ENCODE measurements at places on chromosomes 2 and 18.

DNA sequence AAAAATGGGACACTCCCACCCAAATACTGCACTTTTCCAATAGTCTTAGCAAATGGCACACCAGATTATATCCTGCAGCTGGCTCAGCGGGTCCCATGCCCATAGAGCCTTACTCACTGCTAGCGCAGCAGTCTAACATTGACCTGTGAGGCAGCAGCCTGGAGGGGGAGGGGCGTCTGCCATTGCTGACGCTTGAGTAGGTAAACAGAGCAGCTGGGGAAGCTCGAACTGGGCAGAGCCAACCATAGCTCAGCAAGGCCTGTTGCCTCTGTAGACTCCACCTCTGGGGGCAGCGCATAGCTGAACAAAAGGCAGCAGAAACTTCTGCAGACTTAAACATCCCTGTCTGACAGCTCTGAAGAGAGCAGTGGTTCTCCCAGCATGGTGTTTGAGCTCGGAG lies 110.4 kb downstream of the CTIF start:
- DNase-seq = no peak

GRCh38 chr2:235690809-235691450 lies 197.1 kb downstream of the AGAP1 start:
- no peak for DNase-seq

- DNase-seq = no peak
Measured at GRCh38 chr18:44119607-44120006, 561.1 kb upstream of the SETBP1 start.

- DNase-seq = no peak
Measured at GRCh38 chr2:16161768-16162490, 221.6 kb downstream of the MYCN start.

- DNase-seq = no peak
Measured at GRCh38 chr2:222982909-222983265, 69.1 kb upstream of the KCNE4 start.

- DNase-seq = no peak
Measured at GRCh38 chr18:52451851-52452250, 111.9 kb downstream of the DCC start.

GRCh38 chr2:20541651-20542050 lies 94.8 kb downstream of the RHOB start:
- no peak for DNase-seq

- DNase-seq = no peak
Measured at GRCh38 chr2:186205254-186205911, 280.7 kb upstream of the ZC3H15 start.

DNA sequence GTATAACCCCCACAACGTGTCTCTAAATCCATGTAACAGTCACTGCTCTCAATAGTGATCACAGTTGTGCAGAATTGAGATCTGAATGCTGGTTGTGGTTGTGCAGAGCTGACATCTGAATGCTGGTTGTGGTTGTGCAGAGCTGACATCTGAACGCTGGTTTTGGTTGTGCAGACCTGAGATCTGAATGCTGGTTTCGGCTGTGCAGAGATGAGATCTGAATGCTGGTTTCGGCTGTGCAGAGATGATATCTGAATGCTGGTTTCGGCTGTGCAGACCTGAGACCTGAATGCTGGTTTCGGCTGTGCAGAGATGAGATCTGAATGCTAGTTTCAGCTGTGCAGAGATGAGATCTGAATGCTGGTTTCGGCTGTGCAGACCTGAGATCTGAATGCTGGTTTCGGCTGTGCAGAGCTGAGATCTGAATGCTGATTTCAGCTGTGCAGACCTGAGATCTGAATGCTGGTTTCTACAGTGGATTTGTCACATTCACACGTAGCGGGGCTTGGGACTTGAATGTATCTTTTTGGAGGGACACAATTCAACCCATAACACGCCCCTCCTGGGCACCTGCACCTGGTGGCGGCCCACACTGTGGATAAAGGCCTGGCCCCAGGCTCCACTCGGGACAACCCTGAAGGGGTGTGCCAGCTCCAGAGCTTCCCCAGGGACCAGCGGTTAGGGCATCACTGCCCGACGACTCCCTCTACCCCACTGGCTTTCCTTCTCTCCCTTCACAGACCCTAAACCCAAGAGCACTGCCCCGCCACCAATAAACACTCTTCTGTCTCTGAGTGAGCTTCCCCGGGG lies 51.1 kb upstream of the SLC66A3 start:
- DNase-seq = no peak

GRCh38 chr18:56019908-56020307 lies 431.9 kb upstream of the TCF4 start:
- no peak for DNase-seq

DNA sequence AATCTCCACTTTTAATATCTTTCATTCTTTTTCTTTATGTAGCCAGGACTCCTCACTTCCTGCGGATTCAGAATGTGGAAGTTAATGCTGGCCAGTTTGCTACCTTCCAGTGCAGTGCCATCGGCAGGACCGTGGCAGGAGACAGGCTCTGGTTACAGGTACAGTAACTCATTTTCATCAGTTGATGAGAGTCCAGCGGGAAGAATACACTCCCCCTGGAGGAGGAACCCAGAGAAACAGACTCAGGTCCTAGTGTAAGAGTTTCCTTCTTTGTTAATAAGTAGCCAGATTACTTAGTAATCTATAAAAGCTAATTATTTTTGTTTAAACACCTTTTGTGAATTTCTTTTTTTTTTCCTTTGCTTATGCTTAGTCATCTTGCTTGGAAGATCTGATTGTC lies 359.4 kb downstream of the PTPRM start:
- DNase-seq = no peak

DNA sequence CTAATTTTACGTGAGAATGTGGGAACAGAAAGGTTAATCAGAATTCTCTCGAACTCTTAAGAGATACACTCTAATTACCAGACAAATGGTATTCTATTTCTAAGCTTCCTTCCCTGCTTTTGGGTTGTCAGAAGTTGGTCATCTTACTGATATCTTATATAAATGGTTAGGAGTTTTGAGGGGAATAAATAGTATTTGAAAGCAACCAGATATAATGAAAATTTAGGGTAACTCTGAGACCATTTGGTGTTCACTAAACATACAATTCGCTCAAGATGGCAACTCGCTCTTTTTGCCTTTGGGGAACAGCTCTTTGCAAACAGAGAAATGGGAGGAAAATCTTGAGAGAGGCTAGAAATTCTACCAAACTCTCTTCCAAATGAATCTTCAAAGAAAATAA lies 250.9 kb downstream of the TCF4 start:
- no peak for DNase-seq

GRCh38 chr18:73511771-73512503 lies 635.7 kb downstream of the FBXO15 start:
- peak; percentile 15 for DNase-seq

DNA sequence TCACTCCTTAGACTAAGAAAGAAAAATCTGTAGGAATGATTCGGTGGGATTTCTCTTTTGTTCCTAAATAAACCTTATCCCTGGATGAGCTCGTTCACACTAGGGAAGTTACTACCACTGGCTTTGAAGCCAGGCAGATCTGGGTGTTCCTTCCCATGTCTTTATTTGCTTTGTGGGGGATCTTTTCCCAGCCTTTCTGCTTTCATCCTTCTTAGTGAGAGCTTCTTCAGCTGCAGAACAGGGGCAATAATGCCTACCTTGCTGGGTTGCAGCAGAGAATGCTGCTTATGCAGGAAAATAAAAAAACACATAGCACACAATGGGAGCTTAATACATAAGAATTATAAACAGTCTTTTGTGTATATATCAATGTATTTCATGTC lies 292.1 kb downstream of the SOX11 start:
- DNase-seq = no peak

DNA sequence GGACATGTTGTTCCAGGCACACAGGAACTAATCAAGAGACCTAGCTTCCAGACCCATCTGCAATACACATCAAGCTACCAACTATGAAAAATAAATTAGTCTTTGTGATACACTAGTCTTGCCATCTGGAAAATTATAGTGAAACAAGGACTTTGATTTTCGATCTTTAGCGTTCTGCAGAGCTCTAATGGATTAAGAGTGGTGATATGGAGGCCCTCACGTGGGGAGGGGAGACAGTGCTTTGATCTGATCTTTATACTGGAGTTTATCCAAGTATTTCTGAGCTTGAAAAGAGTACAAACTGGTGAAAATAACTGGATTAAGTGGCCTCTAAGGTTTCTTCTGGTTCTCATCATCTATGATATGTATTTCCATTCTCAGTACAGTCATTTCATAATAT lies 273.4 kb upstream of the CDH7 start:
- DNase-seq = no peak

DNA sequence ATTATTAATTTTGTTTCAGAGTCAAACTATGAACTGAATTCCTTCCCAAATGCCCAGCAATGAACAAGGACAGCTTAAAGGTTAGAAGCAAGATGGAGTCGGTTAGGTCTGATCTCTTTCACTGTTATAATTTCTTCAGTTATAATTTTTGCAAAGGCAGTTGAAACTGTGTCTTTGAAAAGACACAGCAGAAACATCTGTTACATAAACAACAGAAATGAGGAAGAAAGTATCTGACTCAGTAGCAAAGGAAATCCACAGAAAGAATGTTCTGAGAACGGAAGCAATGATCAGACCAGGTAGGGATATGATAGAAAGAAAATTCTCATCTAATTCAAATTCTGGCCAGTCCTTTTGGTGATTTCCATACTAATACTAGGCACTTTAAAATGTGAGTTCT lies 5.2 kb upstream of the RMC1 start:
- DNase-seq = no peak

DNA sequence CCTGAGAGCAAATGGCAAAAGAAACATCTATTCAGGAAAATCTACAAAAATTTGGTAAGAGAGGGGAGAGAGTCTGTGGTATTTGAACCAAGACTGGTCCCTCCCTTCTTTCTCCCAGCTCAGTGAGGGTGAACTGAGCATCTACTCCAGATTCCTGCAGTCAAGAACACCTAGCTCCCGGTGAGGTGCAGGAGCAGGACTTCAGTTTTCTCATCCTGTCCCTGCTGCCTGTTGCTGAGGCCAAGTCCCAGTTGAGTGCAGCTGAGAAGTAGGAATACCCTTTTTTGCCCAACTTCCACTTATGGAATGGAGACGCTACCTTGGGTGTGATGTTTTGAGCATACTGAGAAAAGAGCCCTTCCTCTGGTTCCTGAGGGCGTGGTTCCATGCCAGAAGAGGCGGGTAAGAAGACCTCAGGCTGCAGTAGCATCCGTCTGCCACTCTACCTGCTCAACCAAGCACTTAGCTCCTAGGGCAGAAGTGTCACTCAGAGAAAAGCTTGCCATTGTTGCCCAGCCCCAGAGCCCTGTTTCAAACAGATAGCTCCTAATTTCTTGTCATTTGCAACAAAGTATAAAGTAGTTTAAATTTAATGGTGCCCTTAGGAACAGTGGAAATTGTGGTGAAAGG lies 112.9 kb downstream of the SOS1 start:
- DNase-seq = no peak

GRCh38 chr18:37721544-37722522 lies 156.2 kb upstream of the CELF4 start:
- DNase-seq = no peak

- DNase-seq = no peak
Measured at GRCh38 chr18:45325778-45326177, 289.5 kb upstream of the SLC14A2 start.

GRCh38 chr2:43100883-43101662 lies 125.3 kb downstream of the ZFP36L2 start:
- DNase-seq = peak; percentile 13

- no peak for DNase-seq
Measured at GRCh38 chr2:195531754-195532153, 125.3 kb upstream of the SLC39A10 start.

DNA sequence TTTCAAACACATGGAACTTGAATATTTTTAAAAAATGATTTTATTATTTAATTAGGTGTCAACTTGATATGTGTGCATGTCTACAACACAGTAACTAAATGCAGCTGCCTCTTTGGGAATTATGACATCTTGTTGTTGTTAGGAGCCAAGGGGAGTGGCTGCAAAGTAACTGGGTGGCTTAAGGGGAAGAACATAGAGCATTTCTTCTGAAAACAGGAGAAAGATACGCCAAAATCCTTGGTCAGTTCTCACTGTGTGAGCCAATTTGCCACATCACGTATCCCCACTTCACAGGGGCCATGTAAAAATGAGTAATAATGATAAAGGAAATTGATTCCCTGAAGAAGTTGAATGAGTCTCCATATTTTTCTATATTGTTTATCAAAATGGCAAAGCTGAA lies 309.8 kb upstream of the COL3A1 start:
- no peak for DNase-seq

GRCh38 chr2:71672826-71673795 lies 219.8 kb downstream of the DYSF start:
- DNase-seq = no peak

DNA sequence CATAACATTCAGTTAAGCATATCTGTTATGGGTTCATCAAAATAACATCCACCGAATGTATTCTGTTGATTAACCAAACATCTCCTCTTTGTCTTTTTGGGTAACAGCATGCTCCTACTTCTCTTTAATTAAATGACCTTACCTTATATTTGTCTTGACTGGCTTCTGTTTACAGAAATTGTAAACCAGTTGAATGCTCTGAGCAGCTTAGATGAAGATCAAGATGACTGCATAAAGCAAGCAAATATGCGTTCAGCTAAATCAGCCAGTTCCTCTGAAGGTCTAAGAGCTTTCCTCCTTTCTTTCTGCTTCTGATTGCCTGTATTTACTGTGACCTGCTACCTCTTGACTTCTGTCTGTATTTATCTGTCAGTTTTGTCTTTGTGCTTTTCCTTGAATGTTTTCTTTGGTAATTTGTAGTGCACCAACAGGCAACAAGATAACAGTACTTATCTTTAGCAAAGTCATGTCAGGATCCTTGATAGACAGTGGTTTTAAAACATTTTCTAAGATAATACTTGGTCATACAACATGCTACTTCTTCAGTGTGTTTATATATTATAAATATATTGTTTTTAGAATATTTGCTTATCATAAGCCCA lies 152.8 kb downstream of the EHBP1 start:
- no peak for DNase-seq

DNA sequence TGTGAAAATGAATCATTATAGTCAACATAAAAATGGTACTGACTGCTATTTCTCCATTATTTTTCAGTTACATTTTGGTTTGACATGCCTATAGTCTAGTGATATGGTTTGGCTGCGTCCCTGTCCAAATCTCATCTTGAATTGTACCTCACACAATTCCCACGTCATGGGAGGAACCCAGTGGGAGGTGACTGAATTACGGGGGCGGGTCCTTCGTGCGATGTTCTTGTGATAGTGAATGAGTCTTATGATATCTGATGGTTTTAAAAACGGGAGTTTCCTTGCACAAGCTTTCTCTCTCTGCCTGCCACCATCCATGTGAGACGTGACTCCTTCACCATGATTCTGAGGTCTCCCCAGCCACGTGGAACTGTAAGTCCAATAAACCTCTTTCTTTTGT lies 70.3 kb downstream of the BAZ2B start:
- DNase-seq = no peak

- DNase-seq = no peak
Measured at GRCh38 chr2:217609952-217610351, 392.8 kb downstream of the TNS1 start.

DNA sequence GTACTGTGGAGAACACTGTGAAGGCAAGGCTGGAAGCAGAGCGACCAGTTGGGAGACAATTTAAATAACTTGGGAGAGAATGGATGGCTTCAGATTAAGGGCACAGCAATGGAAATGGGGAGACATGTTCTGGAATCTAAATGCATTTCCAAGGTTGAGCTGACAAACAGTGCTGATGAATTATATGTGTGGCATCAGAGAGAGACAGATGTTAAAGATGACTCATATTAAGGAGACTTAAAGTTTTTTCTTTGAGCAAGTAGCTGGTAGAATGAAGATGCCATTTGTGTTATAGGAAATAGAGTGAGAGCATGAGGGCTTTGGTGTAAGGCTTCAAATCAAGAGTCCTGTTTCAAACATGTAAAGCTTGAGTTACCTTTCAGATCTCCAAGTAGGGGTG lies 441.8 kb downstream of the SETBP1 start:
- DNase-seq = no peak

All from NCI-H1105 treated with DMSO at 0.1 percent for 48 hours (cell line).